ENCODE measurements at places on chromosomes 4 and X.
A peak's percentile ranks its signal among the peaks of the same experiment; 100 is the strongest.

DNA sequence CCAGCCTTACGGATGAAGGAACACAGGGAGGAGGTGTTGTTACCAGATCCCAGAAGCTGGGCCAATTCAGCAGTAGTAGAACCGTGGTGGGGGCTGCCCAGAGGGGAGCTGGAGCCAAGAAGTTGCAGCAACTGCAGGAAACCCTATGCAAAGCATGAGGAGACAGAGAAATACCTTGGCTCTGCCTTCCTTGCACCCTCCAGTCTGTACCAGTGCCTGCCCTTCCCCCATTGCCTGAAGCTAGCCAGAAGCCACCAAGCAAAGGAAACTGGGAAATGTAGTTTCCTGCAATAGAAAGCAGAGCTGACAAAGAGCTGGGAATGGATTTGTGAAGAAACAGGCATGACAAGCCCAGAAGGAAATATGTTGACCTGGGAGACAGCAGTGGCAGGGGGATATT lies 108.7 kb upstream of the FUNDC1 start:
- DNase-seq = no peak

DNA sequence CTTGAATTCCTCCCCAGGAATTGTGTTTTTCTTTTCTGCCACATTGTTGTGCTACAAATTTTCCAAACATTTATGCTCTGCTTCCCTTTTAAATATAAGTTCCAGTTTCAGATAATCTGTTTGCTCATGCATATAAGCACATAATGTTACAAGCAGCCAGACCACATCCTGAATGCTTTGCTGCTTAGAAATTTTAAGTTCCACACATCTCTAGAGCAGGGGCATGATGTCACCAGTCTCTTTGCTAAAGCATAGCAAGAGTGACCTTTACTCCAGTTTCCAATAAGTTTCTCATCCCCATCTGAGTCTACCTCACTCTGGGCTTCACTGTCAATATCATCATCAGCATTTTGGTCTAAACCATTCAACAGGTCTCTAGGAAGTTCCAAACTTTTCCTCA lies 932.5 kb downstream of the SH3BGRL start:
- DNase-seq = no peak

- peak; percentile 74 for DNase-seq
Measured at GRCh38 chrX:39856472-39857121, 241.2 kb downstream of the BCOR start.

- DNase-seq = peak; percentile 45
Measured at GRCh38 chrX:112642349-112642748, 37.4 kb downstream of the LHFPL1 start.
